ENCODE measurements at places on chromosomes 13 and 19.

DNA sequence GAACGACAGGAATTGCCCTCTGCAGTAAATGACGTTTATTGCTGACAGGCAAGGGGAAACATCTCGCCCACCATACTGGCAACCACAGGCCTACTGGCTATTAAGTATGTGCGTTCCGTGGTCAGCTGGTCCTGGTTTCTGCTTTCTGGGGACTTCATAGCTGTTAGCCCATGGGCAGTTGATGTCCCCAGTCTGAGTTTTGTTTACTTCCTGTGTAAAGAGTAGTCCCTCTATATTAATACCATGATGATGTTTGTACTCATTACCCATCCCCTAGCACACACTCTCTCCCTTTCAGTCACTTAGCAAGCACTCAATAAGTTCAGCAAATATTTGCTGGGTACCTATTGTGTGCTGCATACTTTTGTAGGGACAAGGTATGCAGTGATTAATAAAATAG, 6.5 kb upstream of the MIA start:
- no peak for DNase-seq

- DNase-seq: no peak
These were observed 63.5 kb downstream of the ALOX5AP start for GRCh38 chr13:30798776-30799355.

DNA sequence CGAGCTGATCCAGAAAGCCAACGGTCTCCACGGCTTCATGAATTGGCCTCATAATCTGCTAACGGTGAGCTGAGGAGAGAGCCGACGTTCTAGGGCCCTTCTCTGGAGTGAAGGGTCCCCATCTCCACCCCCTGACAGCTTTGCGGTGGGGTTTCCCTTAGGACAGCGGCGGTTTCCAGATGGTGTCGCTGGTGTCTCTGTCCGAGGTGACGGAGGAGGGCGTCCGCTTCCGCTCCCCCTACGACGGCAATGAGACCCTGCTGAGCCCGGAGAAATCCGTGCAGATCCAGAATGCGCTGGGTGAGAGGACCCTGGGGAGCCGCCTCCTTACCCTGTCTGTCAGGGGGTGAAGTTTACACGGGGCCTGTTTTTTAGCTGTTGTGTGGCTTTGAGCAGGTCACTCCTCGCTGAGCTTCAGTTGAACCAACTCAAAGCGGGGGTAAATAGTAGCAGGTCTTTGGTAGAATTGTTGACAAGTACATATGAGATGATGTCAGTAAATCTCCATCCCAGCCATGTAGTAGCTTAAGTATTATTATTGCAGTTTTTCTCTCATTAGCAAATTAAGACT, 801 bp downstream of the QTRT1 start:
- no peak for DNase-seq

GRCh38 chr13:111209613-111210012, 94.5 kb downstream of the ARHGEF7 start:
- no peak for DNase-seq

GRCh38 chr13:99565478-99566124, 64.3 kb downstream of the TM9SF2 start:
- DNase-seq: no peak

GRCh38 chr13:32323912-32324311, 8.6 kb downstream of the BRCA2 start:
- no peak for DNase-seq

DNA sequence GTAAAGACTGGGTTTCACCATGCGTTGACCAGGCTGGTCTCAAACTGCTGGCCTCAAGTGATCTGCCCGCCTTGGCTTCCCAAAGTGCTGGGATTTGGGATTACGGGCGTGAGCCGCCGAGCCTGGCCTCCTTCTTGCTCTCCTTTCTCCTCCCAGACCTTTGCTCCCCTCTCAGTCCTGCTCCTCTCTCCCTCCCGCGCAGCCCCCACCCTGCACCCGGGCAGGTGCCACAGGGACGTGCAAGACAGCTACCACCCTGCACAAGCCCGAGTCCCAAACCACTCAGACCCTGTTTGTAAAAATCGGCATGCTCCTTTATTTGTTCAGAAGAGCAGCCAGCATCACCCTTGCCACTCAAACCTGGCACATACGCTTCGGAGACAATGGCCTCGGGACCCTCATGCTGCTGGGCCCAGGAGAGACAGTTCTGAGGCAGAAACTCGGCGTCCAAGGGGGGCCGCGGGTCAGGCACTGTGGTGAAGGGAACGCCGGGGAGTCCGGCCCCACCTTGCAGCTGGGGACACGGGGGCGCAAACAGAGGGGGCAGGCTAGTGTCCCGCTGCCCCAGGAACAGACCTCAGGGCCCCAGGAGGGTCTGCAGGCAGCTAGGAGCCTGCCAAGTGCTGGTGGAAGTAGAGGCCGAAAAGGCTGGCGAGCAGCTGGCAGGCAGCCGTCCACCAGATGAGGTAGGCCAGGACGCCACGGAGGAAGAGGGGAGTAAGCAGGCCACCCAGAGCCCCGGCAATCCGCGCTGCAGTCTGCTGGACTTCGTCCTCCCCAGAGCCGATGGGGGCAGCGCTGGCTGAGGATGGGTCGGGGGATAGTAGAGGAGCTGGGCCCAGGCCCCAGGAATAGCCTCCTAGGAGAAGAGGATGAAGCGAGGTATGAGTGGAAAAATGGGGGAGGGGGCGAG, 18.7 kb downstream of the TMEM161A start:
- no peak for DNase-seq

DNA sequence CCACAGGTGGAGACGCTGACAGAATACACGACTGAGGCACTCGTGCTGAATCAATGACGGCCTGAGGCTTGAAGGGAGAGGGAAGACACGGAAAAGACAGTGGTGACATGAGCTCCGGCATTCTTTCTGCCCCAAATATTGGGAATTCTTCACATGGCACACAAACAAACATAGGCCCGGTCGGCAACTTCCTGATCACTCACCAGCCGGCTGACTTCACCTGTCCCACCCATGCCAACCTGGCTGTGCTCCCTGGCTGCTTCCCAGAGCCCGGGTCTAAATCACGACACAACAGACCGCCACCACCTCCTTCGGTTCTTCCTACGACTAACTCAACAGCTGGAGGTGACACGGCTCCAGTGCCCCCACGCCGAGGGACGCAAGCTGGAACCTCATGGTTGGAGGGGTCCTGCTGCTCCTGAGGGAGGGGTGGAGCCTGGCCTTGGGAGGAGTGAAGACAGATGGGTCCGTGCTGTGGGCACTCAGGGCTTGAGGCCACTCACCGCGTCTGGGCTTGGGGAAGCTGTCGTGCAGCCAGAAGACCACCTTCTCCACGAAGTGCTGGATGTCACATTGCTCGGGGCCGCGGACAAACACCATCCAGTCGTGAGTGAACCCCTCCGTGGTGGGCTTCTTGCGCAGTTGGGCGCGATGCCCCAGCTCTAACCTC, 9.6 kb downstream of the MLLT1 start:
- DNase-seq: no peak

GRCh38 chr19:53875602-53876325, 6.2 kb upstream of the PRKCG start:
- peak; percentile 61 for DNase-seq

- no peak for DNase-seq
These were observed 30.4 kb downstream of the NOTCH3 start for GRCh38 chr19:15170345-15170744.

DNA sequence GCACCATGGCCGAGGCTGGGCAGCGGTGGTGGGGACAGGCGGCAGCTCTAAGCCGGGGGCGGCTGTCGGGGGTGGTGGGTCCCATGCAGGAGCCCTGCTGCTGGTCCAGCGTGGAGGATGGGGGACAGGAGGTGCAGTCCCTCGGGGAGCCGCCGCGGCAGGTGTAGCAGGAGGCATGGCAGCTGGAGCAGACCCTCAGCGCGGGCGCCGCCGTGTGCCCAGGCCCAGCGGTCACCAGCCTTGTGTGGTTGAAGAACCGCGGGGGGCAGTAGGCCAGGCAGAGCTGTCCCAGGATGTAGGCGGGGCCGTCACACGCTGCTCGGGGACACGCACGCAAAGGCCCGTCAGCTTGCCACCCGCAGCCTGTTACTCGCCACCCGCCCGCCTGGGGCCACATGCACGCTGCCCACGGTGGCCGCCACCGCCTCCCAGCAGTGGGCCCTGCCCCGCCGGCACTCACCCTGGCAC, 2.9 kb upstream of the C19orf25 start:
- no peak for DNase-seq

DNA sequence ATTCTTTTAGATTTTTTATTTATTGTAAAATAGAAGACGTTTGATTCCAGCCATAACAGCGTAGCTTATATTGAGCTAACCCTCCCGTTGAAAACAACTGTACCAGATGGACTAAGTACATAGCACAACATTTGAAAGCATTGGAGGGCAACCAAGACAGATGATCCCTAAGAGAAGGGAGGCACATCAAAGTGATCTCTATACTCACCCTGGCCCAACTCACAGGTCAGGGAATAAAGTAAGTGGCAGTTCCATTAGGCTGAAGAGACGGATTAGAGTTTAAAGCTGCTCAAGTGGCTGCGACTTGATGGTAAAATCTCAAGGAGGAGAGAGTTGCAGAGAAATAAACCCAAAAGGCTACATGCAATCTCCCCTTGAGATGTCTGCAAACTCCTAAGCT, 65.1 kb upstream of the ITM2B start:
- no peak for DNase-seq

- peak; percentile 99 for DNase-seq
These were observed 4.2 kb upstream of the PLAUR start for GRCh38 chr19:43674183-43674582.

DNA sequence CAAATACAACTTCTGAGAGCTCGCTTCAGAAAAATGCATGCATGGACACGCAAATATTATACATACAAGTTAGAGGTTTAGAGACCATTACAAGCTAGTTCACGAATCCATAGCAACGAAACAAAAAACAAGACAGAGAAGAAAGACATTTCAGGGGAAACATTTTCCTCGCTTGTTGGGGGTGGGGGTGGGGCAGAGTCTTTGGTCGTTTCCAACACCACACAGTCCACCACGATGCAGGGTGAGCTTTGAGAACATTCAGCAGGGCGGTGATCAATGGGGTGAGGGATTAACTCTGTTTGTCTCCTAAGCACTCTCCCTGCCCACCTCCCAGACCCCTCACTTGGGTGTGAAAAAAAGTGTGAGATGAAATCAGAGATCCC, 651 bp downstream of the OXGR1 start:
- DNase-seq: no peak

- DNase-seq: no peak
These were observed 71.5 kb downstream of the DNAJC15 start for GRCh38 chr13:43094901-43095300.

DNA sequence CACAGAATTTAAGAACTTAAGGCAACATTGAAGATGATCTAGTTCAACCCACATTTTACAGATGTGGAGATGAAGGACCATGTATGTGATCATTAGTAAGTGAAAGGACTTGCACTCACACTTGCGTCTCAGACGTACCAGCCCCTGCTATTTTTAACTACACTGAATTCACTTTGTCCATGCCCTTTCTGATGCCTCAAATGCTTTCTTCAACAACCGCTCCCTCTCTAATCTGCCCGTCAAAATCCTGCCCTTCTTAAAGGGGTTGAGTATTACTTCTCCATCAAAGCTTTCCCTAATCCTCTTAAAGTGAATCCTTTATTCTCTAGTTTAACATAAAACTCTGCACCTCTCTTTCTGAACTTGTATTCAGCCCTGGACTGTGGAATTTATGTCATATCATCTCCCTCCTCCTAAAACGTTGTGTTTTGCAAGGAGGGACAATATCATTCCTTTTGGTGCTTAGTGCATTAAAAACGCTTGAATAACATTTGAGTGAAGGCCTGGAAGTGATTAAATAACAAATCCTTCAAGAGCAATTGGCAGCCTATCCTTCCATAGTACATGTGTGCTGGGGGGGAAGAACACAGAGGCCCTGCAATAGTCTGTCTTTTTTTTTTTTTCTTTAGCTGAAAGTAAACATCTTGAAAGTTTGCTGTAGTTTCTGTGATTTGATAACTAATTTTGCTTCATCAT, 493.3 kb downstream of the LMO7 start:
- DNase-seq: no peak

DNA sequence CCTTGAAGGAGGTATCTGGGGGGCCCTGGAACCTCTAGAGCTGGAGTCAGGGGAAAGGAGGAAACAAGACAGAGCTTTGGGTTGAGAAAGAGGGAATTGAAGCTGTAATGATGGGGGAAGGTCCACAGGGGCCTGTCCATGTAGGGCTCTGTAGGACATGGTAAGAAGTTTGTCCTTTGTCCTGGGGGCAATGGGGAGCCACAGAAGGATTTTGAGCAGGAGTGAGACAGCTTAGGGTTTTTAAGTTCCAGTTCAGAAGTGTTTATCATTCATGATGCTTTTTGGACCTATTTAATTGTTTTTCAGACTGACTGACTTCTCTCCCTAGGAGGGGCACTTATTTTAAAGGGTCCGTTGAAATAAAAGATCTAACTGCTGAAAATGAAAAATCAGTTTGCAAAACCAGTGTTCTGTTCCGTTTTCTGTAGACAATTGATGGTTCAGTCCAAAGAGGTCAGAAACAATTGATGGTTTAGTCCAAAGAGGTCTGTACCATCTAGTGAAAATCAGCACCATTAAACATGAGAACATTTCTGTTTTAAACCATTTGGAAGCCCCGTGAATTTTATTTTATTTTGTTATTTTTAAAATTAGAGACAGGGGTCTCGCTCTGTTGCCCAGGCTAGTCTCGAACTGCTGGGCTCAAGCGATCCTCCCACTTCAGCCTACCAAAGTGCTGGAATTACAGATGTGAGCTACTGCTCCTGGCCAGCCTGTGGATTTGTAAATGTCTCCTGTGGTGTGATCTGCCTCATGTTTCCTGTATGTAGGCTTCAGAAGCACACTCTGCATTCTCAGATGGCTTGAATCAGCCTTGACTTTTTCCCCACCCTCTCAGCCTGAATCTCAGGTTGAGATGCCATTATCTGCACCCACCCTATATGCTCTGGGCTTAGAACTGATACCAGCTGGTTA, 8.4 kb downstream of the PLD3 start:
- DNase-seq: no peak

GRCh38 chr19:30086916-30087315, 144.9 kb downstream of the URI1 start:
- no peak for DNase-seq

GRCh38 chr13:85362980-85363379, 436.2 kb downstream of the SLITRK6 start:
- DNase-seq: no peak
